ENCODE measurements at places on chromosomes 1 and 21.

DNA sequence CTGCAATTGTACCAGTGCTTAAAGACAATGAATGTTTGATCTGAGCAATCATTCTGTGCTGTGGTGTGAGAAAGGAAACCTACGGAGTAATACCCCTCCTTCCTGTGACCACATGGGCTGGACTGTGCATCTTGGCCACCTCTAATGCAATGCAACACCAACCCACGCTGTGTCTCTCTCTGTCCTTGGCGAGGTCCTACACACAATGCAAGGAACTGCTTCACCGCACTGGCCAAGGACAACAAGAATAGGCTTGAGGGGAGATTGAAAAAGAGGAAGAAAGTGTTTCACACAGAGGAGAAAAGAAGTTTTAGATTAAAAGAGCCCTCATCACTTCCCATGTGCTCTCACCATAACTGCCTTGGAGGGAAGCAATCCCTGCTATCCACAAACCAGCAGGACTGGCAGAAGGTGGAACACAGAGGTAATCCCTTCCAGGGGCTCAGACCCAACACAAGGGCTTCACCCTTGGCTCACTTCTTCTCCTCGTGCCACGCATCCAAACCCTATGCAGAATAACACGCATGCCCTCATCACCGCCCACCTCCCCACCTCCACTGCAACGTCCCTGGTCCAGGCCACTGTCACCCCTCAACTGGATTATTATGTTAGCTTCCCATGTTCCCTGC is 112.5 kb upstream of the ERG start:
- no peak for DNase-seq

GRCh38 chr1:24961961-24962861 is 32.1 kb upstream of the RUNX3 start:
- DNase-seq = no peak

GRCh38 chr1:78667939-78668338 is 18.3 kb downstream of the IFI44 start:
- no peak for DNase-seq

GRCh38 chr21:14064296-14064645 is 146.5 kb downstream of the LIPI start:
- DNase-seq = no peak

DNA sequence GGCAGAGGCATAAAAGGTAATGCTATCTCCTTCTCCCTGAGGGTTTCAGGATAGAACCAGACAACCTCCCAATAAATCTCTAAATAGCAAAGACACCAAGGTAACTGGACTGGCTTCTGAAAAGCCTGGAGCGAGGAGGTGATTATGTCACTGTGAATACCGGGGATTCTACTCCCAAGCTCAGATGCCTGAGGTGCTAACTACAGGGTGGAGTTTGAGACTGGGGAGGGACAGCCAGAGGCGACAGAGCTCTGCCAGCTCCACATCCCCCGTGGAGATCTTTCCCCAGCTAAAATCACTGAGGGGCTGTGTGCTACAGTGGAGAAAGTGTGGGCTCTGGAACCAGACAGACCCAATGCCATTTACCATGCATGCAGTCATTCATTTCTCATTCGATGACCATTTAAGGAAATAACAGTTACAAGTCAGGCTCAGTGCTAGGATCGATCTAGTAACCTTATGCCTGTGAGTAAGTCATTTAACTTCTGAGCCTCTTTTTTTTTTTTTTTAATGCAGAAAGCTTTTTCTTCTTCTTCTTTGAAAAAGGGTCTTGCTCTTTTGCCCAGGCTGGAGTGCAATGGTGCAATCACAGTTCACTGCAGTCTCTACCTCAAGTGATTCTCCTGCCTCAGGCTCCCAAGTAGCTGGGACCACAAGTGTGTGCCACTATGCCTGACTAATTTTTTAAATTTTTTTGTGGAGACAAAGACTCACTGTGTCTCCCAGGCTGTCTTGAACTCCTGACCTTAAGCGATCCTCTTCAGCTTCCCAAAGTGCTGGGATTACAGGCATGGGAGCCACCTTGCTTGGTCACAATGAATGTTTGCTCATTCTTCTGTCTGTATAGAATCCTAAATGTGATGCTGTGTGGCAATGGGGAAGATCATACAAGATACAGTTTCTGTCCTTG is 8.1 kb upstream of the SLC45A3 start:
- DNase-seq = no peak

DNA sequence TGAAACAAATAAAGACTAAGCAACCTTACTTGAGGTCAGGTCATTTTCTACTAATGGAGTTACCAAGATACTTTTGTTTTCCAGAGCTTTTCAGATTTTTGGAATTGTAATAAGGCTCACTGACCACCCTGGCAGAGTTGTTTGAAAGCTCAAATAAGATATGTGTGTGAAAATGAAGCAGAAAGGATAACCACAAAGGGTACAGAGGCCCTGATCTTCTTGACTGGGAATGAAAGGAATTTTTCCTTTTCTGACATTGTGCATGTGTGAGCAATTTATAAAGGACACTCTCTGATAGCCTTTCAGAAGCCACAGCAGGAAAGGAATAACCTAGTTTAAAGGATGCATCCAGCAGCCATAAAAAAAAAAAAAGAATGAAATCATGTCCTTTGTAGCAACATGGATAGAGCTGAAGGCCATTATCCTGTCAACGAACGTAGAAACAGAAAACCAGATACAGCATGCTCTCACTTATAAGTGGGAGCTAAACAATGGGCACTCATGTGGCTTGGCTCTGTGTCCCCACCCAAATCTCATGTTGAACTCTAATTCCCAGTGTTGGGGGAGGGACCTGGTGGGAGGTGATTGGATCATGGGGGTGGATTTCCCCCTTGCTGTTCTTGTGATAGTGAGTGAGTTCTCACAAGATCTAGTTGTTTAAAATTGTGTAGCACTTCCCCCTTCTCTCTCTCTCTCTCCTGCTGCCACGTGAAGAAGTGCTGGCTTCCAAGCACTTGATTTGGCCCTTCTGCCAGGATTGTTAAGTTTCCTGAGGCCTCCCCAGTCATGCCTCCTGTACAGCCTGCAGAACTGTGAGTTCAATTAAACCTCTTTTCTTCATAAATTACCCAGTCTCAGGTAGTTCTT is 3.1 kb upstream of the SRP9 start:
- DNase-seq = no peak

- no peak for DNase-seq
Observed at GRCh38 chr1:94031591-94031990, 89.4 kb downstream of the ABCA4 start.

GRCh38 chr21:27320868-27321267 is 354.0 kb upstream of the ADAMTS5 start:
- DNase-seq = no peak

DNA sequence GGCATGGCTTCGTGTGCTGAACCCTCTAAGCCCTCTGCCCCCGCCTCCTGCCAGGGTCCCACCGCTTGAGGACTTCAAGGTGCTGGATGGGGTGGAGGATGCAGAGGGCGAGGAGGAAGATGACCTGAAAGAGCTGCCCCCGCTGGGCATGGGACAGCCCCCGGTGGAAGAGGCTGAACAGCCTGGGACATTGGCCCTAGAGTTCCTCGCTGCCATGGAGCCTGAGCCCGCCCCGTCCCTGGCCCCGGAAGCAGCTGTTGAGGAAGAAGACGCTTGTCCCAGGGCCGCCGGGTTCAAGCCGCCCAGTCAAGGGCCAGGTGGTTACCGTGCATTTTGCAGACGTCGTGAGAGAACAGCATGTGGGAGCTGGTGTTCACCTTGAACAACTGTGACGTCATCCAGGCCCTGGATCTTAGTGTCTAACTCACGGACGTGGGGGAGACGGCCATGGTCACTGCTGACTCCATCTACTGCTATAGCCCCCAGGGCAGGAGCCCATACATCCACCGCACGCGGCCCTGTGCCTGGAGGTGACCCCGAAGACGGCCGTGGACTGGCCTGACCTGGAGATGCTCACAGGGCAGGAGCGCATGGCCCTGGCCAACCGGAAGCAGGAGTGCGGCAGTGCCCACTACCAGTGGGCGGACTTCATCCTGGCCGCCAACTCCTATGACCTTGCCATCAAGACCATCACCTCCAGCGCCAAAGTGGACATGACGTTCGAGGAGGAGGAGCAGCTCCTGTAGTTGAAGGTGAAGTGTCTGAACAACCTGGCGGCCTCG is 90.1 kb downstream of the PPP1R12B start:
- DNase-seq = no peak

GRCh38 chr1:52792036-52792435 is 50.5 kb upstream of the ZYG11A start:
- no peak for DNase-seq

GRCh38 chr1:56339093-56339492 is 240.3 kb downstream of the PLPP3 start:
- no peak for DNase-seq

GRCh38 chr1:220893701-220894024 is 14.4 kb downstream of the HLX start:
- DNase-seq = no peak

DNA sequence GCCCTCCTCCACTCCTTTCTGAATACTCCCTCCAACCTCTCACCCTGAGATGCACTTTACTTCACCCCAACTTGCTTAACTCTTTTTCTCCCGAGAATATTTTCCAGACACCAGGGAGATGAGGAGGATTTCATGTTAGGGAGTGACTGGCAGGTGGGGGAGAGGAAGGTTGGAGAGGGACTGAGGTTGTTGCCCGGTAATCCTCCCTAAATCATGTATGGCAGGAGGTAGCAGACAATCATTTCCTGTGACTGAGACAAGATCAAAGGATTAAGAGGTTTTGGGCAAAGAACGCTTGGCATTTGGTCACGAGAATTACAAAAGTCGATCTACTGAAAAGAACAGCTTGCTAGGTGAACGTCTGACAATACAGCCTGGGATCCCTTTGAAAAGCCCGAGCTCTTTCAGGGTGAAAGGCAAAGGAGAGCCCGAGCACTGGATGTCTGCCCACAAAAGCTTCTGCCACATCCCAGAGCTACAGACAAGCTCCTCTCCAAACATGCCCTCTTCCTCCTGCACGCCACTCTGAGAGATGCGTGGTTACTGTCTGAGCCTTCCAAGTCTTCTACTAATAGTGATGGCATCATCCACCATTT is 154.1 kb downstream of the DAB1 start:
- no peak for DNase-seq

GRCh38 chr21:14585122-14585521 is 39.0 kb upstream of the SAMSN1 start:
- DNase-seq = no peak

DNA sequence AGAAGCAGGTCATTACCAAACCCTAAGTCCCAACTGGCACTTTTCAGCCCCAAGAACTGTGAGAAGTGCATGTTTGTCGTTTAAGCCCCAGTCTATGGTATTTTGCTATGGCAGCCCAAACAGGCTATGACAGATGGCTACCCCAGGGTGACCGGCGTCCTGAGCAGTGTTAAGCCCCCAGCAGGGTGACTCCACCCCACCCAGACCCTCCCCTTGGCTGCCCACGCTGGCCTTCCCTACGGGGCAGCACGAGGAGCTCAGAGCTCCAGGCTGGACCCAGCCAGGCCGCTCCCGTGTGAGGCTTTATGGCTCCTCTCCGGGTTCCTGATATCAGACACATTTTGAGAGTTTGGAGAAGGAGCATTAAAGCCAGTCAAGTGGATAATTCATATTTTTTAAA is 684.0 kb downstream of the PTPRU start:
- DNase-seq = no peak

DNA sequence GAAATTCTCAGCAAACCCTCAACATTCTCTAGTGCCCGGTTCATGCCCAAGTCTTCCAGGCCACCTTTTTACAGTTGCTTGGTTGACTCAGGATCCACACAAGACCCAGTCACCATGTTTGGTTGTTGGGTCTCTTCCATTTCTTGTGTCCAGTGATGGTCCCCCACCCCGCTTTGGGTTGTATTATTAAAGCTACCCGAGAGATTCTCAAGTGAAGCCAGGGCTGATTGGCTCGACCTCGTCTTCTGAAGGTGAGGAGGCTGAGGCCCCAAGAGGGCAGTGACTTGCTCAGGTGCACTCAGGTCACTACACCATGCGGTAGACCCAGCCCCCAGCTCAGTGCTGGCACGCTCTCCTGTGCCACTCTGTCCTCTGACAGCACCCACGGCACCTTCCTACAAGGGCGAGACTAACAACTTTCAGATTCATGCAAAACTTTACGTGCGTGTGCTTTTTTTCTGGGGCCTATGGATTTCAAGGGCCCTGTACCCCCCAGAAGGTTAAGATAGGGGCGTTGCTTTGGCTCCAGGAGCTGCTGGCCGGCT is 50.3 kb downstream of the CAPN9 start:
- DNase-seq = no peak

- DNase-seq = no peak
Observed at GRCh38 chr1:14067036-14067435, 367.0 kb downstream of the PRDM2 start.

DNA sequence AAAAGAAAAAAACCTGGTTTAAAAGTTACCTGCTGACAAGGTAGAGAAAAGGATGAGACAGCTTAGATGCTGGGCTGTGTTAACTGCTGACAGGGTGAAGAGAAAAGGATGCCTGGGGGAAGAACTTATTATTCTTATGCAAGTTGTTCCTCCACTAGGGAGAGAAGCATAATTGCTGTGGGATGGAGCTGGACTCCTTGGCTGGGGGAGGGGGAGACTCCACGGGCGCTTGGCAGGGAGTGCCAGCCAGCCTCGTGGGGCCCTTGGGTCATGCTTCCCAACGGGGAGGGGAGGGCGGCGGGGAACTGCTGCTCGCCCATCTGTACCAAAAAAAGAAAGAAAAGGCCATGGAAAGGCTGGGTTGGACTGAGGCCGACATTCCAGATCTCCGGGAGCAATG is 47.2 kb downstream of the SYCP1 start:
- no peak for DNase-seq

DNA sequence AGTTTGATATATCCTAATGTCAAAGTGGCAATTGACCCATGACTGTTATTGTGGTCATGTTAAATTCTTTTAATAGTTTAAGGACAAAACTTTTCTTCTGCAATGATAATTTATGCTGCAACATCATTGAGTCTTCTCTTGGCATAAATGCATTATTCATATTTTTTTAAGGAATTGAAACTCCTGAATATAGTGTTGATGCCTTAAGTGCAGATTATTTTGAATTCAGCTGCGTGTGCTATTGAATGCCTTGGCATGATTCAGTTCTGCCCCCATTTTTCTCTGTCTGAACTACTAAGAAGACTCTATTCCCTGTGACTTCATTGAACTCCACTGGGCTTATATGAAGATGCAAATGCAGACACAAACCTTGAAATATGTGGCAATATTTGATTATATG is 22.6 kb upstream of the NOS1AP start:
- DNase-seq = no peak

- no peak for DNase-seq
Observed at GRCh38 chr1:29515170-29515955, 279.0 kb downstream of the PTPRU start.

GRCh38 chr1:204327359-204327758 is 32.4 kb downstream of the PLEKHA6 start:
- no peak for DNase-seq

GRCh38 chr1:171984262-171984661 is 143.0 kb downstream of the DNM3 start:
- no peak for DNase-seq

DNA sequence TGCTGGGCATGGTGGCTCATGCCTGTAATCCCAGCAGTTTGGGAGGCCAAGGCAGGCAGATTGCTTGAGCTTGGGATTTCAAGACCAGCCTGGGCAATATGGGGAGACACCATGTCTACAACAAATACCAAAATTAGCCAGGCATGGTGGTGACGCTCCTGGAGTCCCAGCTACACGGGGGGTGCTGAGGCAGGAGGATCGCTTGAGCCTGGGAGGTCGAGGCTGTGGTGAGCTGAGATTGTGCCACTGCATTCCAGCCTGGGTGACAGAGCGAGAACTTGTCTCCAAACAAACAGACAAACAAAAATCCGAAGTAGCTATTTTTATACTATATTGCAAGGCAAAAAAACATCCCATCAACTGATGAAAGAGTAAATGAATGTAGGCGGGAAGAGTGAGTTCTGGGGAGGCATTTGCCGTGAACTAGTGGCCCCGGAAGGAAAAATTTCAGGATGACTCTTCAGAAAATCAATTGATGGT is 40.6 kb downstream of the NCMAP start:
- DNase-seq = no peak

Measured in activated CD8-positive, alpha-beta memory T cell treated with anti-CD3 and anti-CD28 coated beads for 1 hour (primary cell).